ENCODE measurements at places on chromosomes 13 and 19. TPM values are rescaled to one million over a fixed set of nuclear protein-coding genes. Genes with fewer than 3 reads are reported as not detected.

The F10 gene
- 4.0 TPM for total RNA-seq

The C1QTNF9 gene
- not detected for total RNA-seq

The CEACAM20 gene
- not detected for total RNA-seq

- DNase-seq = no peak
- H3K4me1 ChIP-seq = peaks cover 16% of the 10 kb centered on the region
- H3K27me3 ChIP-seq = no peaks in the 10 kb centered on the region
- H3K36me3 ChIP-seq = no peaks in the 10 kb centered on the region
- no peak overlapping the region for H3K27ac ChIP-seq
Observed at GRCh38 chr13:113149711-113150549, 8.5 kb upstream of the PROZ start.

The IGLON5 gene
- not detected for total RNA-seq

DNA sequence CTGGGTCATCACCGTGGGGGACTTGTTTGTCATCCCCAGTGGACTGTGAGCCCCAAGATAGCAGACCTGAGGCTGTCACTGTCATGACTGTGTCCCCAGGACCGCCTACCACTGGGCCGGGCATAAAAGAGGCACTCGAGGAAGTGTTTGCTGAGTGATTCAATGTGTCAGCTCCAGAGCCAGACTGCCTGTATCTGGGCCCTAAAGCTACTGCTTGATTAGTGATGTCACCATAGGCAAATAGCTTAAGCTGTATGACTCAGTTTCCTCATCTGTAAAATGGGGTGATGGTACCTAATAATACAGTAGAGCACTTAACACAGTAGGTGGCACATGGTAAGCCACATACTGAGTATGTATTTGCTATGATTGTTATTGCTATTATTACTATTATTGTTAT, 11.2 kb upstream of the CEACAM19 start:
- H3K4me3 ChIP-seq = no peak overlapping the region
- no peak overlapping the region for H3K27ac ChIP-seq
- H3K36me3 ChIP-seq = peaks cover 36% of the 10 kb centered on the region

GRCh38 chr19:29624489-29625185, 18.6 kb downstream of the POP4 start:
- no peak for DNase-seq

- H3K36me3 ChIP-seq = no peaks in the 10 kb centered on the region
- no peak overlapping the region for H3K27ac ChIP-seq
- H3K4me1 ChIP-seq = no peaks in the 10 kb centered on the region
- H3K27me3 ChIP-seq = no peaks in the 10 kb centered on the region
- DNase-seq = no peak
Observed at GRCh38 chr19:3855320-3855719, 13.5 kb downstream of the ZFR2 start.

DNA sequence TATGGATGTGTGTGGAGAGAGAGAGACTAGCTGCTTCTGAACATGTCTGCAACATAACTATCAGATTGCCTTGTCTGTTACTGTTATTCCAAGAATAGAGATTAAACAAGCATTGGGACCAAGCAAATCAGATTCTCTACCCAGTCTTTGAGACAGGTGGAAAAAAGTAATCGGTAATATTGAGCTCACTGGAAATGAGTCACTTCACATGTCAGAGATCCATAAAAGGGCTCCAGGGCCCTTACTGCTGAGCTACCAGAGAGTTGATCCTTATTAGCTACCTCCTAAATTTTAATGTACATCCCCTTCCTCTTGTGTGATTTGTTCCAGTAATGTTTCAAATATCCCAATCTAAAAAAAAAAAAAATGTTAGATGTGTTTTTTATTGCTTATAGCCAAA, 2118.0 kb downstream of the PCDH9 start:
- H3K27ac ChIP-seq = no peak overlapping the region
- no peak overlapping the region for H3K4me3 ChIP-seq
- H3K36me3 ChIP-seq = no peaks in the 10 kb centered on the region
- H3K4me1 ChIP-seq = no peaks in the 10 kb centered on the region
- no peak for DNase-seq

The ZNF83 gene
- total RNA-seq = 75.3 TPM
